ENCODE measurements at places on chromosomes 6 and 20.

GRCh38 chr6:105113422-105113821 is 66.4 kb downstream of the POPDC3 start:
- DNase-seq = no peak

- no peak for DNase-seq
These were observed 147.2 kb downstream of the TFAP2C start for GRCh38 chr20:56776345-56776744.

- DNase-seq = no peak
These were observed 2.4 kb downstream of the LAMA2 start for GRCh38 chr6:128885381-128885780.

DNA sequence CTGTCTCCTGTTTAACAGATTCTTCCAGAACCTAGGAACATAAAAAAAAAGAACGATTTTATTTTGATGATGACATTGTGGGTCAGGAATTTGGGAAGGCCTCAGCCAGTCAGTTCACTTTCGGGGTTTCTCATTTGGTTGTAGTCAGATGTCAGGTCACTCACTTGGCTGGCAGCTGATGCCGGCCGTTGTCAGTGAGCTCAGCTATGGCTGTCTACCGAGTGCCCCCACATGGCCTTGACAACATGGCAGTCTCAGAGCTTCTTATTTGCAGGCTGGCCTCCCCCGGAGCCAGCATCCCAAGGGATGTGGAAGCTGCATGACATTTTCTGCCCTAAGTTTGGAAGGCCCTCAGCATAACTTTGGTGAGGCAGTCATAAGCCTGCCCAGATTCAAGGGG is 11.5 kb downstream of the RNF217 start:
- DNase-seq = no peak
